ENCODE measurements at places on chromosomes 6 and 20. TPM values are rescaled to one million over a fixed set of nuclear protein-coding genes. Genes with fewer than 3 reads are reported as not detected.

The SLC17A2 gene
- polyA plus RNA-seq = not detected

The STAU1 gene
- 39.1 TPM for polyA plus RNA-seq

The HSPA1B gene
- 23.2 TPM for polyA plus RNA-seq

The TRDN gene
- polyA plus RNA-seq = 0.03 TPM

The DEFB115 gene
- not detected for polyA plus RNA-seq

The PHF1 gene
- polyA plus RNA-seq = 49.8 TPM

The MCUR1 gene
- polyA plus RNA-seq = 32.9 TPM

The SLC17A9 gene
- 54.5 TPM for polyA plus RNA-seq

The WFDC12 gene
- not detected for polyA plus RNA-seq

The POM121L2 gene
- polyA plus RNA-seq = not detected

The PDE7B gene
- polyA plus RNA-seq = 2.0 TPM

The BNIP5 gene
- polyA plus RNA-seq = 2.3 TPM

The CAP2 gene
- polyA plus RNA-seq = 22.7 TPM

The AGER gene
- polyA plus RNA-seq = 16.5 TPM

The POLR1H gene
- 21.0 TPM for polyA plus RNA-seq

The CTNNBL1 gene
- 71.2 TPM for polyA plus RNA-seq

The NOTCH4 gene
- polyA plus RNA-seq = 7.3 TPM

The POU3F2 gene
- polyA plus RNA-seq = not detected

The SOX18 gene
- 1.3 TPM for polyA plus RNA-seq

The CPXM1 gene
- not detected for polyA plus RNA-seq

The GGTLC1 gene
- polyA plus RNA-seq = not detected

The TBX18 gene
- polyA plus RNA-seq = 11.0 TPM

The HLA-DOB gene
- 0.26 TPM for polyA plus RNA-seq

The CST2 gene
- polyA plus RNA-seq = not detected

The CLPSL1 gene
- not detected for polyA plus RNA-seq

The METTL24 gene
- 3.9 TPM for polyA plus RNA-seq

The FERMT1 gene
- polyA plus RNA-seq = 1.1 TPM

The PNPLA1 gene
- polyA plus RNA-seq = not detected

The FITM2 gene
- 2.9 TPM for polyA plus RNA-seq

The C6orf52 gene
- polyA plus RNA-seq = 2.4 TPM

The ITCH gene
- 11.7 TPM for polyA plus RNA-seq

The CD40 gene
- polyA plus RNA-seq = 47.7 TPM

The ADGRF5 gene
- 0.50 TPM for polyA plus RNA-seq

The SLC32A1 gene
- polyA plus RNA-seq = not detected

The PSORS1C1 gene
- polyA plus RNA-seq = 1.6 TPM

The ERVFRD-1 gene
- polyA plus RNA-seq = not detected

The MUC21 gene
- polyA plus RNA-seq = 0.20 TPM

The HDGFL1 gene
- not detected for polyA plus RNA-seq

The BEND3 gene
- 0.13 TPM for polyA plus RNA-seq

The SNX21 gene
- polyA plus RNA-seq = 117 TPM

The SIGLEC1 gene
- 2.8 TPM for polyA plus RNA-seq

The LPA gene
- not detected for polyA plus RNA-seq

The CLIC5 gene
- 0.10 TPM for polyA plus RNA-seq

The CALHM4 gene
- not detected for polyA plus RNA-seq
